ENCODE measurements at places on chromosomes 7 and 10. TPM values are rescaled to one million over a fixed set of nuclear protein-coding genes. Genes with fewer than 3 reads are reported as not detected.

GRCh38 chr10:100509241-100509840, 10.3 kb downstream of the SEC31B start:
- DNase-seq: no peak

DNA sequence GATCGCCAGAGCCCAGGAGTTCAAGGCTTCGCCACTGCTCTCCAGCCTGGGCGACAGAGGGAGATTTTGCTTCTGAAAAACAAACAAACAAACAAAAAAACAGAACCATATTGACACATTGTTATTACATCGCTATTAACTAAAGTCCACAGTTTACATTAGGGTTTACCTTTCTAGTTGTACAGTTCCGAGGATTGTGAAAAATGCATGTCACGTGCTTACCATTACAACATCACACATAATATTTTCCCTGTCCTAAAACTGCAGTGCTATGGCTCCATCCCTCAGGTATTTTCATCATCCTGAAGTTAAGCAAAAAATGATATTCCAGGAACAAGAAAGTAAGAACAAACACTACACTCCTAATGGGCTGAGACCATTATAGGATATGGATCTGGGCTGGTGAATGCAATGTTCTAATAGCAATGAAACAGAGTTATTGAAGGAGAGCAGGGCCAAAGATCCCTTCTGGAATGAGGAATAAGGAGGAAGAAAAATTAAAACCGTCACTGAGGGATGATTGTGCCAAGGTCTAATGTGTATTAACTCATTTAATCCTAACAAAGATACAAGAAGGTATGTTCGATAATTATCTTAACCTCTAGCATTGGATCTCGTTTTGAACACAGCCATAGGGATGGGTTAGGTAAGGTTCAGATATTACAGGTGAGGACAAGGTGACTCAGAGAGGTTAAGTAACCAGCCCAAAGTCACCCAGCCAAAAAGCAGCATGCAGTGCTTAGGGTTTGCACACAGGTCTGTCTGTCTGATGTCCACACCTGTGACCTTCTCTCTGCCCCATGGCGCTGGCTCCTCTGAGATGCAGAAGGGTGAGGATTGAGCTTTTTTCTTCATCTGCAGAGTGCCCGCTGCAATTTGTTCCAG, 14.0 kb upstream of the CUX1 start:
- no peak for DNase-seq

GRCh38 chr7:100000239-100000638, 15.2 kb upstream of the ZKSCAN1 start:
- no peak for DNase-seq

The CRTAC1 gene
- not detected for total RNA-seq

GRCh38 chr7:80357530-80357929, 154.3 kb downstream of the GNAT3 start:
- peak; percentile 57 for DNase-seq

DNA sequence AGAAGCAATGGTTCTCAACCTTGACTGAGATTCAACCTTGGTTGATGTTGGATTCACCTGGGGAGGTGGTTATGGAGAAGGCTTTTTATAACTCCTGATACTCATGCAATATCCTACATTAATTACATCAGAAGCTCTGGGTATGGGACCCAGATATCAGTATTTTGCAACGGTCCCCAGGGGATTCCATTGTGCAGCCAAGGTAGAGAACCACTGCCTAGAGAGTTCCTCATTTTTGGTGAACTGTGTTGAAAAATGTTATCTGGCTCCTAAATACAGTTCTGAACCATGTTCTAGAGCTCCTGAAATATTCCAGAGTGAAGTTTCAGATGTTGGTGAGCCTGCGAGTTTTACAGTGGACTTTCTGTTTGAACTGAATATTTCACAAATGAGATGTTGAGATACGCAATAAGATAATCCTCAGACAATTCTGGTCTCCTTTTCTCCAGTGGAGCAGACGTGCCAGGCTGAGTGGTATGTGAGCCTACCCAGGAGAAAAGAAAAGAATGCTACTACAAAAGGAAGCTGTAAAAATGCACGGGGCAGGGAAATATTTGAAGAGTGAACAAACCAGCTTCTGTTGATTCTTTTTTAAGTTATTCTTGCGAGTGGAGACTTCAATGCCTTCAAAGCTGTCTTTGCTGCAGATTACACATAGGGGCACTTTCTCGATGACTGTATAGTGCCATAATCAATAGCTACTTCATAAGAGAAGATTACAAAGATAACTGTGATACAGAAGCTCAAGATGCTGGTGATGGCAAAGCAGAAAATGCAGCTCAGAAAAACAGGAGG, 13.6 kb upstream of the C10orf120 start:
- no peak for DNase-seq

DNA sequence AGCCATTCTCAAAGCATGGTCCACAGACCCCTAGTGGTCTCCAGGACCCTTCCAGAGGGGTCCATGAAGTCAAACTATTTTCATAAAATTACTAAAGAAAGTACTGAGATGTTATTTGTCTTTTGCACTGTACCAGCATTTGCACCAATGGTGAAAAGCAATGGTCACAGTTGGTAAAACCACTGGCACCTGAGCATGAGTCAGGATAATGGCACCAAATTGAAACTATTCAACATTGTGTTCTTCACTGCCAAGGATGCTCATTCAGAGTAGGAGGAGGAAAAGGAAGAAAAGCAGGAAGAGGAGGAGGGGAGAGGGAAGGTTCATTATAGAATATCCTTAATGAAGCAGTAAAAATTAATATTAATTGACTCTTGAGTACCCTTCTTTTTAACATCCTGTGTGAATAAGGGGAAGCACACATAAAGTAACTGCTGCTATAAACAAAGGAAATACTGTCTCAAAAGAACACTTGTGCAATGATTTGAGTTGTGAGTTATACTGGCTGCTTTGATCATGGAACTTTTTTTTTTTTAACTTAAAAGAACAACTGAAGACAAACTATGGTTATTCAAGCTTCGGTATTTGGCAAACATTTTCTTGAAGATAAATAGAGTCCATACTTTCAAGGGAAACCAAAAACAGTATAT, 60.2 kb downstream of the MPP7 start:
- DNase-seq: no peak

The TACC2 gene
- total RNA-seq: 11.3 TPM

The CCDC136 gene
- 3.2 TPM for total RNA-seq

GRCh38 chr10:110681023-110681681, 37.0 kb downstream of the RBM20 start:
- DNase-seq: peak; percentile 39

GRCh38 chr10:117130862-117131375, 7.2 kb downstream of the VAX1 start:
- no peak for DNase-seq

The ADCK2 gene
- 20.8 TPM for total RNA-seq

The PNLIP gene
- 0.13 TPM for total RNA-seq

The CCDC172 gene
- total RNA-seq: not detected

GRCh38 chr7:130996833-130997231, 262.8 kb upstream of the KLF14 start:
- DNase-seq: peak; percentile 54

DNA sequence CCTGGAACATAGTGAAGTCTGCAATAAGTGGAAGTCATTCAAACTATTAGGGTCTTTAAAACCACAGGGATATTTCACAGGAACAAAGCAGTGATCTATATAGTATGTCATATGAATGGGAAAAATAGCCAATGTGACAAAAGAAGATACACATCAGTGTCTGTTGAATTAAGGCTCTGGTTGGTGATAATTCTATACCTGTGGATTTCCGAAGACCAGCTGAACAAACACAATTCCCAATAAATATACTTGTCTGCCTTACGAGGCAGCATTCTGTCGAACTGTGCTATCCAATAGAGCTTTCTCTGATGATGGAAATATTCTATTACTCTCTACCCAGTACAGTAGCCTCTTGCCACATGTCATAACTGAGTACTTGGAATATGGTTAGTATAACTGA, 55.9 kb upstream of the CAV2 start:
- DNase-seq: peak; percentile 53

GRCh38 chr7:10677668-10678232, 295.9 kb upstream of the PHF14 start:
- no peak for DNase-seq

GRCh38 chr7:149692557-149692982, 80.8 kb downstream of the ZNF467 start:
- DNase-seq: no peak

- peak; percentile 18 for DNase-seq
Measured at GRCh38 chr10:110209926-110210673, 2.7 kb downstream of the MXI1 start.
